ENCODE measurements at places on chromosomes 16 and 17.

DNA sequence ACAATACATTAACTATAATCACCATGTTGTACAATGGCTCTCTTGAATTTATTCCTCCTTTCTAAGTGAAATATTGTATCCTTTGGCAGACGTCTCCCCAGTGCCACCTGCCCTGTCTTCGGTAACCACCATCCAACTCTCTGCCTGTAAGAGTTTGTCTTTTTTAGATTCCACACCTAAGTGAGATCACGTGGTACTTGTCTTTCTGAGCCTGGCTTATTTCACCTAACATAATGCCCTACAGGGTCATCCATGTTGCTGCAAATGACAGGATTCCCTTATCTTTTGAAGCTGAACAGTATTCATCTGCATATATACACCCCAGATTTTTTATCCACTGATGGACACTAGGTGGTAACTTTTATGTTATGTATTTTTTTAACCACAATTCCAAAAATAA, 24.2 kb downstream of the ORC6 start:
- DNase-seq: no peak

DNA sequence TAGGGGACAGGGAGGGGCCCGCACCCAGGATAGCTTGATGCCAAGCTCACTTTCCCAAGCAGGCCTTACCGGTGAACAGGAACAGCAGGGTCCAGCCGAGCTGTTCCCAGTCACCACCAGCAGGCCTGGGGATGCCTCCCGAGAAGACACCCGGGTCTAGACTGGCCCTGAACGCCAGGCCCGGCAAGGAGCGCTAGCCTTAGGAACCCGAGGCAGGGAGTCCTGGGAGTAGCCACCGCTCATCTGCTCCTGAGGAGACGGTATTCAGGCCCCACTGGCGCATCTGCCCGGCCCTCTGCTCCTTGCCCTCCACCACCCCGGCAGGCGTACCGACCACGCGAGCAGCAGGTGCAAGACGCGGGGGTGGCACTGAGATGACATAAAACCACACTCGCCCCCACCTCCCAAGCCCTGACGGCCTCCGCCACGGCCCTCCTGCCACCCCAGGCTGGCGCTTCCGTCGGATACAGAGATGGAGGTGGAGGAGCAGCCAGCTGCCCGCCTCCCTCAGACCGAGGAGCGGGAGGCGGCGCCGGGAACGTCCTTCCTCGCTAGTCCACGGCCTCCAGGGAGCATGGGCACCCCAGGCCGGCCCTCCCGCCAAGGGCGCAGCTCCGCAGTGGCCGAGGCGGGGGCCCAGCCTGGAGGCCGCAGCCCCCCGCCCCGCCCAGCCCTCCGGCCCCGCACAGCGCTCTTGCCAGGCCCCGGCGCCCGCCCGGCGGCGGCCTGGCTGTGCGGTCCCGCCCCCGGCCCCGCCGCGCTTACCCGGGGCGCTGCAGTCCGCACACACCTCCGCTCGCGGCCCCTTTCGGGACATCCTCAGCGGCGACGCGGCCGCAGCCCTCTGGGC, 661 bp downstream of the GIT1 start:
- DNase-seq: no peak

DNA sequence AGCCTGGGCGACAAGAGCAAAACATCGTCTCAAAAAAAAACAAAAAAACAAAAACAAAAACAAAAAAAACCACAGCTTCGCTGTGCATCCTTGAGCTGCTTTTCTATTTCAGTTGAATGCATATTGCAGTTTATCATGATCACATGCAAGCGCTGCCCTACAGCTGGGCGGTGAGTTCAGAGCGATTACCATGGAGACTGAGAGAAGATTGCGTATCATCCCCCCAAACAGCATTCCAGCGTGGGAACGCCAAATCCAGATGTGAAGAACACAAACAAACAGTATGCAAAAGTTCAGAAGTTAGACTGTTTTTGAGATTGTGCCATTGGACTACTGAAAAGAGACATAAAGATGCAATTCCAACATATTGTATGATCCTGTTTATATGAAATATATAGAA, 15.1 kb upstream of the SLC52A1 start:
- DNase-seq: no peak

DNA sequence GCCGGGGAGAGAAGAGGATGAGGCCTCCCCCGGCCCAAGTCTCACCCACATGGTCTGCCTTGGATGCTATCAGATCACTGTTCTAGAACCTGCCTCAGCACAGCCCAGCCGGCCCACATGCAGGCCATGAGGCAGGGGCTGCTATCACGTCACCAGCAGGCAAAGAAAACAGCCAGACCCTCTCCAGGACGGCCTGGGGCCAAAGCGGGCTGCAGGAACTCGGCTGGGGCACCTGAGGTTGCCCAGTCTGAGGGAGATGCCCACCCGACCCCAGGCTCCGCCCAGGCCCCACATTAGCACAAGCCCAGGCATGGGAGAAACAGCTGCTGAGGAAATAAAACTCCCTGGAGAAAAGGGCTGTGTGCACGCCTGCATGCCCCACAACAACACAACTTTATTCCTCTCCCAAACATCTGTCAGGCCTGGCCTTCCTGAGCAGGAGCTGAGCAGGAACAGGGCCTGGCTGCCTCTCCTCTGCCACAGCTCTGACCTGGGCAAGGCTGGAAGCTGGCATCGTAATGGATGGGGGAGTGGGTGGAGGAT, 6.7 kb upstream of the SMIM5 start:
- no peak for DNase-seq

DNA sequence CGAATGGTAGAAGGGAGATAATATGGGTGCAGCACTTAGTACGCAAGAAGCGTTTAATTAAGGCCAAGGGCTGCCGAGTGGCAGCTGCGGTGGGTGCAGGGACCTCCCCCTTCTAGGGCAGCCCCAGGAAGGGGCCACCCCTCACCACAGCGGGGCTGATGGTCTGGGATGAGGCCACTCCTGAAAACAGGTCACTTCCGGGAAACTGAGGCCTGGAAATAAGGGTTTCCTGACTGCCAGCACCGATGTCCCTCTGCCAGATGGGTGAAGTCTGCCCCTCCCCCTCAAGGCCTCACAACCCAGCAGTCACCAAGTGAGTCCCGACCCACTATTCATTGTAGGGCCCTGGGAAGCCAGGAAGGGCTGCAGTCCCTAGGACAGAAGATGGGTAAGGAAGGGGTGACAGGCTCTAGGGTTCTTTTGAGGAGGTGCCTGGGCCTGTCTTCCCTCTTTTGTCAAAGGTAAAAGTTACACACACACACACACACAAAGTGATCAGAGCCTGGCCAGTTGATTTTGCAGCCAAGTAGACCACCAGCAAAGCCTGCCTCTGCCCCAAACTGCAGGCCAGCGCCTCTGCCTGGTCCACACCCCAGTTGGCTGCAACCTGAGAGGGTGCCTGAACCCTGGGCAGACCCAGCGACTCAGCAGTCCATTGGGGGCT, 12.5 kb downstream of the SREBF1 start:
- no peak for DNase-seq

GRCh38 chr17:6392609-6393350, 42.1 kb downstream of the AIPL1 start:
- DNase-seq: no peak

DNA sequence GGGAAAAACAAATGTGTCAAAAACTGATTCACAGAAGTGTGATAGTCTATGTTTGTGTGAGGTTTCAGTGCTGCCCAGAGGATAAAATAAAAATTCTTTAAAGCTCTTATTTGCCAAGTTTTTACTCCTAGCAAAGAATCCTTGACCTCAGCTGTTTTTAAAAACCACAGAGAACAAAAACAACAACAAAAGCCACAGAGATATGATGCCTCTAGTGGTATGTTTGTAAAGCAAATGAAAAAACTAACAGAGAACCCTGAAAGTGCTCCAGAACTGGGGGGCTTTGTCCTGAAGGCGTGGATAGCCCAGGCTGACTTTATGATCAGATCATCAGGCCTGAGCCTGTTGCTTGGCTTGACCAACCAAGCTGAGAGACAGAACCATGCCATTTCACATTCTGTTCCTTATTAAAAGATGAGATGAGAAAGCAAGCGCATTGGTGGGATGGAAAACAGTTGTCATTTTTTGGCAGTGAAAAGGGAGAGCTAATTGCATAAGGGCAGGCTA, 411.0 kb downstream of the CPPED1 start:
- DNase-seq: no peak

DNA sequence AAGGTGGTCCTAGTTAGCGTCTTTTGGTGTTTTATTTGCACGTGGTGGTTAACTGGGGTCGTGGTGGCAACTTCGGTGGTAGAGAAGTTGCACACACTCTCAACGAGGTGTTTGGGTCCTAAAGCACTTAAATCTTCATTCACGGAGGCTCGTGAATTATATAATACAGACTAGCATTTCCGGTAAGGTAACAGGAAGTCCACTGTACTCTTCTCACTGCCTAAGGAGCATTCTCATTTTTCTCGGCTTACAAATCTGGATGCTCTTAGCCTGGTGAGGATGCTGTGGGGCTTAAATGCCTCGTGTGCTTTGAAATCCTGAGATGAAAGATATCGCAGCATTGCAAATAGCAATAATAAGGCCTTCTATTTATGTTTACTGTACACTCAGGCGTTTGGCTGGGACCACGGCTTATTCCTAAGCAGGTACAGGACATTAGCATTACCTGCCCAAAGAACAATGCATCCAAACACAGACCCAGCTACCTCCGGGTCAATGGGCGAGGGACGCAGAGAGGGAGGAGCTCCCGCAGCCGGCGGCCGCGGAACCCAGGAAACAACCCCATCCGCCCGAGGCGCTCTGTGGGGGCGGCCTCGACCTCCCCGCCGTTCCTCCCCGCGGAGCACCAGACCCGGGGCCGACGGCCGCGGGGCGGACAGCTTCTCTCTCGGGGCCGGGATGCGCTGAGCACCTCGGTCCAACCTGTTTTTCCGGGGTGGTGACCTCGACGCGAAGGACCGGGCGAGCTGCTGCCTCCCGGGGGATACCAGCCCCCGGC, 856 bp downstream of the DNAJA2 start:
- DNase-seq: peak; percentile 27

GRCh38 chr17:8223356-8224126, 13.2 kb upstream of the AURKB start:
- no peak for DNase-seq

DNA sequence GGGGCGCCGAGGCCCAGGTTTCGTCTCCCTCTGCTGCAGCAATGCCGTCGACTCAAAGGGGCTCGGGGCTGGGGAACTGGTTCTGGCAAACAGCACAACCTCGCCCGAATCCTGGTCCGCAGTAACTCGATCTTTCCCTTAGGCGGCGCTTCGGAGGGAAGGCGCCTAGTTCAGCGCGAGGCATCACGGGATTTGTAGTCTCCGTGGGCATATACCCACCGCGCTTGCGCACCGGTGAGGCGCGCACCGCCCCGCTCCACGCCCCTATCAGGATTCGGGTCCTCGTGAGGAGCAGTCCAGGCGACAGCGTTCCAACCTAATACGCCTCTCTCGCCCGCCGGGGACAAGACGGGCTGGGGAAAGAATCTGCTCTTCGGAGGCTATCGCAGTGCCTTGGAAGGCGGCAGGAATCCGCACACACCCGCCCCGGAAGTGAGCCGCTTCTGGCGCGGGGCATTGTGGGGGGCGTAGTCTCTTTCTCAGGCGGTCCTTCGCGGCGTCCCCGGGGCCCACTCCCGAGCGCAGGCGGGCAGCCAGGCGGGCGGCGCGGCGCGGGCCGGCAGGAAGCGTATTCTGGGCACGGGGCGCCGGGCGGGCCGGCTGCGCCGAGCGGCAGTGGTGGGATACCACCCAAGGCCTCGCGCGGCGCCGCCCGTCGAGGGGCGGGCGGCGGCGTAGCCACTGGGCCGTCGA, at the start of gene THAP11:
Gene THAP11 (plus strand): TSS at position 505 of the 693 bp plus-strand sequence. CDS start 235 bp downstream, outside the sequence.
- peak; percentile 84 for DNase-seq

GRCh38 chr17:44522883-44523671, 19.9 kb upstream of the GPATCH8 start:
- peak; percentile 48 for DNase-seq

- no peak for DNase-seq
Measured at GRCh38 chr17:81261582-81262336, 22.6 kb downstream of the NDUFAF8 start.

GRCh38 chr16:9523994-9524393, 432.6 kb downstream of the HAPSTR1 start:
- DNase-seq: no peak

DNA sequence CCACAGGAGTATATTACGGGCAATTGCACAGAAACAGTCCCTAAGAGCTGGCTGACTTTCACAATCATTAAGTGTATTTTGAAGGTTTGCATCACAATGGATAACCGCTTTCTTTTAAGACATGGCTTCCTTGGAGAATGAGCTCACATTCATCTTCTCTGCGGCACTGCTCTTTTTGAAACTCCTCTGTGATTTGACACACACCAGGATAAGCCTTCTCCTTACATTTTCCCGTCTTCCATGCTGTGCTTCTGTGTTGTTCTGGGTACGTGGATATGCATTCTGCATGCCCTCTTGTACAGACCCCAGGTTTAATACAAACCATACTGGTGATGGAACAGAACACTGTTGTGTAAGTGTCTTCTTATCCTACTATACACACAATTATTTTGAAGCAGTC, 89.5 kb upstream of the METRNL start:
- no peak for DNase-seq

GRCh38 chr16:22898874-22899348, 84.9 kb downstream of the HS3ST2 start:
- DNase-seq: peak; percentile 17

GRCh38 chr17:11056926-11057325, 184.1 kb upstream of the SHISA6 start:
- no peak for DNase-seq

GRCh38 chr17:5042157-5043022, 7.2 kb upstream of the SLC52A1 start:
- no peak for DNase-seq

GRCh38 chr17:45320349-45320930, 3.6 kb upstream of the MAP3K14 start:
- no peak for DNase-seq

DNA sequence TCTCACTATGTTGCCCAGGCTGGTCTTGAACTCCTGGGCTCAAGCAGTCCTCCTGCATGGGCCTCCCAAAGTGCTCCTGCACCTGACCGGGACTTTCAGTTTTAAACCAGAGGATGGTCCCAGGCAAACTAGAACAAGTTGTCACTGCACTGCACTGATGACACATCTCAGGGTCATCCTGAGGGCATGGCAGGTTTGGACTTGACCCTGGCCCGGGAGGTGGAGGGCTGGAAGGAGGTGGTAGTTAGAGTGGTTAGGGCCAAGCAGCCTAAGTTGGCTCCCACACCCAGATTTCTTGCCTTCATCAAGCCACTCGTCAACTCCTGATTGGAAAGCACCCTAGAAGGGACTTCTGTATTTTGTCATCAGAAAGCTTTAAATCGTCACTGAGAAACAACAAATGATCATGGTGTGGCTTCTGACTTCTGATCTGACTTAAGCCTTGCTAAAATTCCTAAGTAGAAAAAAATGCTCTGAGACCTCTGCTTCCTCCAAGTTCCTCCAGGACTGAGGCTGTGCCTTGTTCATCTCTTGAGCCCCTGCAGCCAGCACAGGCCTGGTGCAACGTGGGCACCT, 43.5 kb downstream of the EMP2 start:
- DNase-seq: no peak

Measured in stimulated activated CD8-positive, alpha-beta memory T cell treated with anti-CD3 and anti-CD28 coated beads, Interleukin-7, amount 100 ng/mL, for 24 hours (primary cell).